ENCODE measurements at places on chromosomes 6 and 20.
A peak's percentile ranks its signal among the peaks of the same experiment; 100 is the strongest.

GRCh38 chr20:13262671-13263360, 41.7 kb downstream of the ISM1 start:
- DNase-seq = no peak

GRCh38 chr6:145761584-145761983, 26.3 kb upstream of the EPM2A start:
- no peak for DNase-seq

GRCh38 chr20:37992802-37993409, 40.4 kb downstream of the TTI1 start:
- no peak for DNase-seq

DNA sequence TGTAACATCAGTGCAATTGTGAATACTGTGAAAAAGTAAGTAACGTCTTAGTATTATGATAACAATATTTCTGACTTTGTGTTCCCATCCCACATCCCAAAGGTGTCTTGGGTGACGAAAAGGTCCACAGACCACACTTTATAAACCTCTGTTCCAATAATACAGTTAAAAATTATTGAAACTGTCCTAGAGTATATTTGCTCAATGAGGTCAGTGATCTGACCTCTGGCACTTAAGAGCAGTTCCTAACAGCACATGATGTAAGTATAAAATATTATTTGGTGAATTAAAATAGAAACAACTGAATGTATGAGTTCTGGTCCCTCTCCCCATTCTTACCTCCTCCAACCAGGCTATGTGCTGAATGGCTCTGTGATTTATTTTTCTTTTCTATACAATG, 566.4 kb upstream of the MMS22L start:
- no peak for DNase-seq

GRCh38 chr6:23003671-23004467, 434.5 kb downstream of the HDGFL1 start:
- no peak for DNase-seq

DNA sequence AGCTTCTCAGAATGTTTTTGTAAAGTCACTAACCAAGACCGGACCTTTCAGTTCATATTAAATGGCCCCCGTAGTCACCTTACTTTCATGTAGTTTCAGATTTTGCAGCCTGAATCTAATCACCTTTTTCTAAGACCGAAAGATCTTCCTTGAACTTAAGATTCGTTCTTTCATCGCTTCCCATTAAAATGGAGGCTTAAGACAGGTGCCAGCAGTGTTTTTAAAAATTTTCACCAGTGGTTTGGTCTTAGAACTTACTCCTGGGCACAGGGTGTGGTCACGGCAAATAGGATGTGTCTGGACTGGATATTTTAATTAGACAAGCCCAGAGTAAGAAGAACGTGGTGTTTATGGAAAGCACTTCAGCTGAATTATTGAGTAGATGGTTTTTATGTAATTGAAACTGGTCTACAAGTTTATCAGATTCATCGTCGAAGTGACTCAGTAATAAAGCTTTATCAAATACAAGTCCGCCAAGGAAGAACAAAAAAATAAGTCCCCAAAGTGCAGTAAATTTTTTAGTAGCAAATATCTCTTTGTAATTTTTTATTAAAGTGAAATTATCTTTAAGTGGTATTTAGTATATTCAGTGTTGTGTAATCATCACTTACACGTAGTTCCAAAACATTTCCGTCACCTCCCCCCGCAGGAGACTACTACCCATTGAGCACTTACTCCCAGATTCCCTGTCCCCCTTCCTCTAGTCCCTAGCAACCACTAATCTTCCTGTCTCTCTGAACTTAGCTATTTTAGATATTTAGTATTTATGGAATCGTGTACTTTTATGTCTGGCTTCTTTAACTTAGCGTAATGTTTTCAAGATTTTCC, 868 bp downstream of the SRSF3 start:
- peak; percentile 23 for DNase-seq

DNA sequence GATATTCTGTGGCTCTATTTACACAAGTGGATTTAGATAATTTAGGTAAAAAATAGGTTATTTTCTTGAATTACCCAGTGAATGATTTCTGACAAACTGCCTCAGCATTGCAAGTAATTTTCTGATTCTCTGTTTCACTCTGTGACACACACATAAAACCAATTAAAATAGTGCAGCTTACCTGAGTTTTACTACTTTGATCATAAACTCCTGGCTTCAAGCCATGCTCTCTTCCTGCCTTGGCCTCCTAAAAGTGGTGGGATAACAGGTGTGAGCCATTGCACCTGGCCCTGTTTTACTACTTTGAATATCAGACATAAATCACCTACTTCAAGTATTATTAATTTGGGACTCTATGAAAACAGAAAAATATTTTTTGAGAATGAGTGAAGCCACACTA, 462.9 kb downstream of the ADGRB3 start:
- DNase-seq = no peak

DNA sequence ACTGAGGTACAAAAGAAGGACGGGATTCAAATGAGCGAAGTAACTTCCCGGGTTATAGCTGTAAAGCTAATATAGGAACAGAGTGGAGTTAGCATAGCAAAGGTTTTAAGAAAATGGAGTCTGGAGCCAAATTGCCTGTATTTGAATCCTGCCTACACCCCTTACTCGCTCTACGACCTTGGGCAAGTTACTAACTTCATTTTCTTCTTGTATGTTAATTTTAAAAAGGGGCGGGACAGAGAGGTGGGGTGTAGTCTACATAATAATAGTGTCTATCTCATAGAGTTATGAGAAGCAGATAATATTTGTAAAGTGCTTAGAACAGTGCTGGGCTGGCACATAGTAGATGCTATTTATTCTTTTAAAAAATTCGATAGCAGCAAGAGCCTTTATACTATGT, 705 bp downstream of the ZSCAN23 start:
- DNase-seq = no peak

DNA sequence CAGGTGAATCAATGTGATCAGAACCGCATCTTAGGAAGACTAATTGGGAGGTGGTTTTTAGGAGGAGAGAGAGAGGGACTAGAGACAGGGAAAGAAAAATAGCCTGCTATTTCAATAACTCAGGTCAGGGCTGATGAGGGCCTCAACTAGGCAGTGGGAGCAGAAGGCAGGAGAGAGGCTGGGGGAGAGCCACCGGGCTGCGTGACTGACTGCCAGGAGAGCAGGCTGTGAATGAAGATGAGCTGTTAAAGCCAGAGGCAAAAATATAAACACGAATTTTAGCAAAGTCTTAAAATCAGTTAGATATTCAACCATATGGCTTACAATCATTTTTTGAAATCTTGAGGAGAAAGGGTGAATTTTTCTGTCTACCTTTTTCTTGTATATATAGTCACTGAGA, 149.6 kb downstream of the IPCEF1 start:
- no peak for DNase-seq

DNA sequence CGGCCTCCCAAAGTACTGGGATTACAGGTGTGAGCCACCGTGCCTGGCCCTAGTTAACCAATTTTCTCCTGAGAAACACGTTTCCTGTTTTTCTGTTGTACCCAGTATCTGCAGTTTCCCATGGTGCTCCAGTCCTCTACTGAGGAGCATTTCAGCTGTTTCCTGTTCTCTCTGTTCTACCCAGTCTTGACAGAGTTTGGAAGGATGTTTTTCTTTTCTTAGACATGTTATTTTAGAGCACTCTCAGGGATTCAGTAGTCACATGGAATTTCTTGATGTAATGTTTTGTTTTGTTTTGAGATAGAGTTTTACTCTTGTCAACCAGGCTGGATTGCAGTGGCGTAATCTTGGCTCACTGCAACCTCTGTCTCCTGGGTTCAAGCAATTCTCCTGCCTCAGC, 129.8 kb upstream of the TIAM2 start:
- no peak for DNase-seq

Data from CD4-positive, alpha-beta T cell treated with Interleukin-6 at 100 ng/mL for 8 hours (primary cell).